ENCODE measurements at places on chromosomes 16 and 17.

DNA sequence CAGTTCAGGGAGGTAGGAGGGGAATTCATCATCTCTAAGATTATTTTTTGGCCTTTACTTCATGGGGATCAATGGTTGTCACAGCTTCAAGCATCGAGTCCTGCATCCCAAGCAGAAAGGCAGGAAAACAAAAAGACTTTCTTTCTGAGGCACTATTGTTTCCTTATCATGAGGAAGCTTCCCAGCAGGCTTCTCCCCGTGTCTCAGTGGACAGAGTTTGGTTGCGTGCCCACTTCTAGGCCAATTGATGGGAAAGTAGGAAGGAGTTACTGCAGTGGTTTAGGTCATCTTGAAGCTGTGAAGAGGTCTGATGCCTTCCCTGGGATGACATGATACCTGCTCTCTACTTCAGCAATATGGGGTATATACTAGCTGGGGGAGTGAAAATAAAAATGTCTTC lies 175.3 kb upstream of the CDH13 start:
- no peak for DNase-seq

- no peak for DNase-seq
Observed at GRCh38 chr16:63467513-63467912, 1431.3 kb upstream of the CDH8 start.

GRCh38 chr17:44878627-44879221 lies 20.5 kb downstream of the EFTUD2 start:
- DNase-seq = peak; percentile 55

GRCh38 chr17:79362772-79363305 lies 248.0 kb downstream of the RBFOX3 start:
- no peak for DNase-seq

- DNase-seq = no peak
Observed at GRCh38 chr17:37447641-37448040, 41.0 kb downstream of the TADA2A start.

GRCh38 chr17:80663781-80664206 lies 119.2 kb downstream of the RPTOR start:
- peak; percentile 71 for DNase-seq

DNA sequence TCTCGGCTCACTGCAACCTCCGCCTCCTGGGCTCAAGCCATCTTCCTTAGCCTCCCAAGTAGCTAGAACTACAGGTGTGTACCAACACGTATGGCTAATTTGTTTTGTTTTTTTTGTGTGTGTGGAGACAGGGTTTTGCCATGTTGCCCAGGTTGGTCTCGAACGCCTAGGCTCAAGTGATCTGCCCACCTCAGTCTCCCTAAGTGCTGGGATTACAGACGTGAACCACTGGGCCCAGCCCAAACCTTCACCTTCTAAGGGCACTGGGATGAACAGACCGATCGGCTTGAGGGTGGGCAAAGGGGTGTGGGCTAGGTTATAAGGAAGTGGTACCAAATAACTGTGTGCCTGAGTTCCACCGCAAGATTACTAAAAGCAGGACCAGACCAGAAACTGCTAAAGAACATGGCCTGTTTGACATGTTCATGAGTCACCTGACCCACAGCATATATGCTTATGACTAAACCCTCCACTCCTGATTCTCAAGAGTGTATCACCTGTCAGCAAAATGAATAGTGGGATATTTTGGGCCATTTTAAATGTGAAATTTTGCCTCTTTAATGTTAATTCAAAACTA lies 8.1 kb downstream of the TMEM97 start:
- no peak for DNase-seq

GRCh38 chr17:64507413-64507782 lies 621 bp downstream of the CEP95 start:
- DNase-seq = peak; percentile 64

DNA sequence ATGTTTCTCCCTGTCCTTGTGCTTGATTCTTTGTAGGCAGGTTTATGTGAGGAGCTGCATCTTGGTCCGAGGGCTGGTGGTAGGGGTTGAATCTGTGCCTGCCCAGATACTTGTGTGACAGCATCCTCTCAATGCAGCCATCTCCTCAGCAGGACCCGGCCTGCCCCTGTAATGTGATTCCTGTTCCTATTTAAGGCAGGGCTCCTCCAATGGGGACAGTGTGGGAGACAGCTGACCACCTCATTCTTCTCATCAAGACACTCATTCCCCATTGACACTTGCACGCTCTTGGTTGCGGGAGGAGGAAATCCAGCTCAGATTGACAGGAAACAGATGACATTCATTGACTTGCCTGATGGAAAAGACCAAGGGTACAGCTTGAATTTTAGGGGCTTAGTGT lies 384.5 kb downstream of the CPPED1 start:
- no peak for DNase-seq

DNA sequence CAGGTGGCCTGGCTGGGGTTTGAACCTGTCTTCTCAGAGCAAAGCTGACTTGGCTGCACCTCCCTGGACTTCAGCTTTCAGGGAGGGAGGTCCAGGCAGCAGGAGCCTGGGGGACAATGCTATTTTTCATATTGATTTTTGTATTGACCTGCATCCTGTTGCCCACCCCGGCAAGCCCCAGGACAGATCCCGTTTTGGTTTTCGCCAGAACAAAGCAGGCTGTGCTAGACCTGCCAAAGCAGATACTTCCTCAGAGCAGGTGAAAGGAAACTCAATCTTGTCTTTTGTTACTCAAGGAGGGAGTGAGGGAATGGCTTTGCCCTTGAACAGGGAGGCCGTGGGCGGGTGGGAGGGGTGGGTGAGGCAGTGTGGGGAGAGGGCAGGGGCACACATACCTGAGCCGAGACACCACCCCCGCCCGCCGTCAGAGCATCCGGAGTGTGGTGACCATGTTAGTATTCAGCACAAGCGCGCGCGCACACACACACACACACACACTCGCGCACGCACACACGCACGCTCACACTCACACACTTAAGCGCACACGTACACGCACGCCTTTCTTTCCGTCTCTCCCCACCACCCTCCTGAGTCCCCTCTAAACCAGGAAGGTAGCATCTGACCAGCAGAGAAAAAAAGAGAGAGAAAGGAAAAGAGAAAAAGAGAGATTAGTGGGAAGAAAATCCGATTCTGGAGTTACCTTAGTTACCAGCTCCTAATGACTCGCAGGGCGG lies 59.5 kb downstream of the RAI1 start:
- DNase-seq = peak; percentile 50

- no peak for DNase-seq
Observed at GRCh38 chr16:24999088-24999670, 16.0 kb downstream of the ARHGAP17 start.

- no peak for DNase-seq
Observed at GRCh38 chr17:13678841-13679240, 77.1 kb upstream of the HS3ST3A1 start.

DNA sequence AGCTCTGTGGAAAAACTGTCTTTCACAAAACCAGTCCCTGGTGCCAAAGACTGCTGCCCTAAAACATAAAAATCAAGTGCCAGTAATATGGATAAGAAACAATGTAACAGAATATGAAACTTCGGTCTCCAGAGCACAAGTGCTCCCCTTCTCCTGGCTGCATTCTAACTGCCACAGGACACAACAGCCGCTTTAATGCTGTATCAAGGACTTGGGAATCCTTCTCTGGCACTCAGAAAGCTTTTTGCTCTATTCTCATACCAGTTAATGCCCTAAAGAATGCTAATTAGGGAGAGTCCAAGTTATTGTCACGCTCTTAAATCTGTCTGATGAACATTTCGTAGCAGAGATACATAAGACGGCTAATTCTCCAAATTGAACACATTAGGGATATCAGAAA lies 90.9 kb downstream of the PARN start:
- DNase-seq = no peak

GRCh38 chr16:19168371-19169081 lies 486 bp downstream of the SYT17 start:
- no peak for DNase-seq

DNA sequence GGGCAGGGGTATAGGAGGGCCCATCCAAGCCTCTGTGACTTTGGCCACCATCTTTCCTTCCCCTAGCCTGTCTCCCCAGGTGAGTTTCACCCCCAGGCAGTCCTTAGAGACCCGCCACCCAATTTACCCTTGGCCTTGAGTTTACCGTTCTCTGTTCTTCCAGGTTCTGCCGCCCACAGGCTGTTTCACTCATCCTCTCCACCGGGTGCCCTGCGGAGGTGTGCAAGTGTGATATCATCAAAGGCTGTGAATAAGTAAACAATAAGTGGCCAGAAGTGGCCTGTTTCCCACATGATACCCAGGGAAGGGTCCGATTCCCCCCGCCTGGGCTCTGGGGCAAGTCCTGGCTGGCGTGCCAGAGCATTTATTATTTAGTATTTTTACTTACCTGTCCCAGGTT lies 15.1 kb upstream of the TLCD3B start:
- DNase-seq = no peak

DNA sequence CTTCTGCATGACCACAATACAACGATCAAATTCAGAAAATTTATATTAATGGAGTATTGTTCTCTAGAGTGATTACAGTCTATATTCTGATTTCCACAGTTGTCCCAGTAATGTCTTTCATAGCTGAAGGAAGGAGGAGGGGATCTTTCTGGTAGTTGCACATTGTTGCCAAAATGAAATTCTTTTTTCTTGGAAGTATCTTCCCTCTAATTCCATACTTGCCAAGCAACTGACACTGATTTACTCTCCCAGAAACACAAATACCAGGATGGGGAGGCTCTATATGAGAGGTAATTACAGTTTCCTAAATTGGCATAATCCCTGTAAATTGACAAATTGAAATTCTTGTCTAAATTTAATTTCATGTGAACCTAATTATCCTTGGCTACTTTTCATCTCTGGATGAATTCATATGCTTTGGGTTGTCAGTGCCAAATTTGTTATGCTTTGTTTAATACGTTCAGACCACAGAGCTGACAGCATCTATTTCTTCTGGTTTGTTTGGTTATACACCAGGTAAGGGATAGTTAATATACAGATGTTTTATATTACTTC lies 30.0 kb downstream of the NOL11 start:
- DNase-seq = no peak

DNA sequence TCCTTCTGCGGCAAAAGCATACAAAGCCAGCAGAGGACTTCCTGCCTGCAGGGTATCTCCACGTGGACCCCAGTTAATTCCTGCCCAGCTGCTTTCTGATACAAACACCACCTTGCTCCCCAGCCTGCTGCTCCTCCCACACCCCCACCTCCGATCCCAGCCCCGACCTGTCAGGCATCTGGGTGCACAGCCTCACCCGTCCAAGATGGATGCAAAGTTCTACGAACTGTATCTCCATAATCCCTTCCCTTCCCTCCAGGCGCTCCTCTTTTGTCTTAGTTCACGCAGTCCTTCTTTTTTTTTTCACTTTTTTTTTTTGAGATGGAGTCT lies 15.6 kb upstream of the FOXJ1 start:
- no peak for DNase-seq

GRCh38 chr16:8519179-8519578 lies 71.1 kb downstream of the TMEM114 start:
- DNase-seq = no peak

- DNase-seq = peak; percentile 25
Observed at GRCh38 chr17:8832711-8833352, 33.7 kb upstream of the MFSD6L start.

- DNase-seq = no peak
Observed at GRCh38 chr16:1184156-1184868, 31.4 kb downstream of the CACNA1H start.

GRCh38 chr16:632486-633335 lies 1.9 kb downstream of the WFIKKN1 start:
- DNase-seq = no peak

GRCh38 chr16:81740169-81740568 lies 38.9 kb upstream of the PLCG2 start:
- DNase-seq = no peak

DNA sequence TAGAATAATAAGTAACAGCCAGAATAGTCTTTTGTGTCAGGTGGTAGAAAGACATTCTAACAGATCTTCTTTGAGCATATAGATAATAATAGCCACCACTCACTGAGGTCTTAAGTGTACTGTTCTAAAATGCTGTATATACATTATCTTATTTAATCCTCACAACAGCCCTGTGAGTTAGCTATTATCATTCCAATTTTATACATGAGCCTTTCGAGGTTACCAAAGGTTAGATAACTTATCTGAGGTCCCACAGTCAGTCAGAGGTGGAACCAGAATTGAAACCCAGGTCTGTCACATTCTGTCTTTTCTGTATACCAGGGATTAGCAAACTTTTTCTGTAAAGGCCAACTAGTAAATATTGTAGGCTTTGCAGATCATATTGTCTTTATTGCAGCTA lies 23.2 kb downstream of the REXO5 start:
- no peak for DNase-seq

GRCh38 chr17:2551493-2551892 lies 39.8 kb upstream of the METTL16 start:
- DNase-seq = no peak

GRCh38 chr16:1208239-1208830 lies 16.7 kb downstream of the TPSG1 start:
- peak; percentile 22 for DNase-seq

DNA sequence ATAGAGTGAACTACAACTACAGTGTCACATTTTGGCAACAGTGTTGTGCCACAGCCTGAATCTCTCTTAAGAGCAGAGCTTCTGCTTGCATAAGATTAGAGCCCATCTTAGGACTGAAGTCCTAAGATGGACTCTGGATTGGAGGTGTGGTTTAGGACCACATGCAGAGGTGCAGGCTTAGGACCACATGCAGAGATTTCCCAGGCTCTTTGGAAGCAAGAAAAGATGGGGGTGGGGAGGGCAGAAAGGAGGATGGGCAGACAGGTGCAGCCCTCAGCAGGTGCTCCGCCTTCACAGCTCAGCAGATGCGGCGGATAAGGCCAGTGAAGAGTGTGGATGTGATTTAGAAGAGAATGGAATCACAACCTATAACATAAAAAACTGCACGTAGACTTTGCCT lies 128.7 kb downstream of the TANGO6 start:
- DNase-seq = no peak

- DNase-seq = no peak
Observed at GRCh38 chr16:66489385-66489784, 60.5 kb downstream of the TK2 start.

GRCh38 chr17:50147841-50148225 lies 2.6 kb downstream of the PPP1R9B start:
- no peak for DNase-seq

DNA sequence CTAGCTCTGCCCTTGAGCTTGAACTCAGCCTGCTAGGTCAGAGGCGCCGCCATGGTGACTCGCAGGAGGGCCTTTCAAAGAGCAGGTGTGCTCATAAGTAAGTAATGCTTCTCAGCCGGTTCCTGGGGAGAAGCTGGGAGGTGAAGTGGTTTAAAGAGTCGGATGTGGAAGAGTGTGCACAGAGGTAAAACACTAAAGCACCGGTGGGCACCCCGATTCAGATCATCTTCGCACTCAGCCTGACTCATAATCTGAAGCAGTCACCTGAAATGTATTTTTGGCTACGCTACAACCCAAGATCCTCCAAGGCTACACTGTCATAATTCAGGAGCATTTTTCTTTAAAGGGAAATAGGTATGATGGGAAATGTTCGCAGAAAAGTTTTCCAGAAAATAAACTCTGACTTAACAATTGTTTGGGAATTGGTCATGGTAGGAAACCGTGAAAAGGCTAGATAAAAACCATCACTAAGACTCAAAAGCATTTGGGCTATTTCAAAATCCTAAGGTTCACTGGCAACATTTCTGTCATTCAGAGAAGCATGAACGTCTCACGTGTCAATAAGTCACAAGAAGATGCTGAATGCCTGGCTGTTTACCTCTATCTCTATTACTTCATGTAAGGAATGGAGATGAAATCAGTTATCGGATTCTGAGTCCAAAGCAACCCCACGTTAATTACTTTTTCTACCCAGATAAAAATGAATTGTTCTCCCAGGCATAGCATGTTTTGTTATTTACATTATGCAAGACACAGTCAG lies 17.8 kb downstream of the CDH8 start:
- no peak for DNase-seq
